ENCODE measurements at places on chromosomes 1 and 21.
A peak's percentile ranks its signal among the peaks of the same experiment; 100 is the strongest.

DNA sequence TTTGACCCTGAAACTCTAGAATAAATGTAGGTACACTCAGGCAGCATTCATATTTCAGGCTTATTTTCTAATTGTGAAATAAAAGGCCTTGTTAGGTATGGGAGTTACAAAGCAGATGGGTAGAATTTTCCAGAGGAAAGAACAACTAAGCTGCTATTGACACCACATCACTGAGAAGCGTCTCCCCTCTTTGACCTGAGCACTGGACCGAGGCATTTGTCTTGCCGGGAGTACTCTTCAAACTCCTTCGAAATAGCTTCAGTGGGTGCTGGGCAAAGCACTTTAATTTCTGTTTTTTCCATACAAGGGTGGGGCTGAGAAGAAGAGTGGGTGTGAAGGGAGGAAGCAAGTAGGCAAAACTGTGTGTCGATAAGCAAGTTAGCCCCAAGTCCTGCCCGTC, 36.4 kb downstream of the ABCA4 start:
- DNase-seq, result no peak

- no peak for DNase-seq
These were observed 110.0 kb upstream of the VANGL1 start for GRCh38 chr1:115531631-115532264.

DNA sequence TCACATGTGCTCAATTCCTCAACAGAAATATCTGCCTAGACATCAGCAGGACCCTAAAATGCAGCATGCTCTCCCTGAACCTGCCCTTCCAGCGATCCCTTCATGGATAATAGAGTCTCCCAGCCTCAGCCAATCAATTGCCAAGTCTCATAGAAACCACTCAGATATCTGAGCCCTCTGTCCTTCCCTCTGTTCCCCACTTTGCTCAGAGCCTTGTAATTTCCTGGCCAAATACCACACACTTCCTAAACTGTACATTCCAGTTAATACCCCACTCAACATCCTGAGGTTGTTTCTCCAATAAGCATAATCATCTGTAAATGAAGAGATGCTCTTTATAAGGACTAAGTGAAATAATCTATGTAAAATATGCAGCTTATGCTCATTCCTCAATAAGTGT, 59.3 kb upstream of the PTGFRN start:
- no peak for DNase-seq

DNA sequence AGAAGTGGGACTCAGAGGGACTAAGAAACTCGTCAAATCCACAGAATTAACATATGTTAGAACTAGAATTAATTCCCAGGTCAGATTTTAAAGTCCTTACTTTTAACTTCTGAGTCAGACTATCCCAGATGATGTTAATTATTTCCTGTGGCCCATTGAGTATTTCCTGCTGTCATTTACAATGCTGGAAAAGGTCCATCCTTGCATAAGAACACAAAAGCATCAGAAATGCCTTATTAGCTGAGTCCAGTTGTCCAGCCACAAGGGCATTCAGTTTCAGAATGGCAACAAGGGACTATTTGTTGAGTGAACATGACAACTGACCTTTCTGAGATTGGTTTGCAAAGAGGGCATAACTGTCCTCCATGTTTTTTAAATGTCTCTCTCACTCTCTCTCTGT, 16.5 kb upstream of the HIVEP3 start:
- DNase-seq, result no peak

DNA sequence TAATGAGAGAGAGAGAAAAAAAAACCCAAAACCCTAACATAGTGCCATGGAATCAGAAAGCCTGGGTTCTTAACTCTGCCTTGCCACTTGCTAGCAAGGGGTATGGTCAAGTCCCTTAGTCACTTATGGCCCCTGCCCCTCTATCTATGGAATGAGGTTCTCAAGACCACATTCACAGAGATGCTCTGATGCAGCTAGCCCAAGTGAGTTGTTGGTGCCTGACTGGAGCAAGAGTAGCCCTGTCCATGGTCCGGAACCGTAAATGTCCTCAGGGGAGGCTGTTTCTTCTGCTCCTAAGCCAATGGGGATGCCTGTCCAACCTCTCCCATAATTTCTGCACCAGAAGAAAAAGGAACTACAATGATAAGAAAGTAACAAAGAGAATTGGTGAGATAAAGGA, 56.8 kb downstream of the CSMD2 start:
- no peak for DNase-seq

DNA sequence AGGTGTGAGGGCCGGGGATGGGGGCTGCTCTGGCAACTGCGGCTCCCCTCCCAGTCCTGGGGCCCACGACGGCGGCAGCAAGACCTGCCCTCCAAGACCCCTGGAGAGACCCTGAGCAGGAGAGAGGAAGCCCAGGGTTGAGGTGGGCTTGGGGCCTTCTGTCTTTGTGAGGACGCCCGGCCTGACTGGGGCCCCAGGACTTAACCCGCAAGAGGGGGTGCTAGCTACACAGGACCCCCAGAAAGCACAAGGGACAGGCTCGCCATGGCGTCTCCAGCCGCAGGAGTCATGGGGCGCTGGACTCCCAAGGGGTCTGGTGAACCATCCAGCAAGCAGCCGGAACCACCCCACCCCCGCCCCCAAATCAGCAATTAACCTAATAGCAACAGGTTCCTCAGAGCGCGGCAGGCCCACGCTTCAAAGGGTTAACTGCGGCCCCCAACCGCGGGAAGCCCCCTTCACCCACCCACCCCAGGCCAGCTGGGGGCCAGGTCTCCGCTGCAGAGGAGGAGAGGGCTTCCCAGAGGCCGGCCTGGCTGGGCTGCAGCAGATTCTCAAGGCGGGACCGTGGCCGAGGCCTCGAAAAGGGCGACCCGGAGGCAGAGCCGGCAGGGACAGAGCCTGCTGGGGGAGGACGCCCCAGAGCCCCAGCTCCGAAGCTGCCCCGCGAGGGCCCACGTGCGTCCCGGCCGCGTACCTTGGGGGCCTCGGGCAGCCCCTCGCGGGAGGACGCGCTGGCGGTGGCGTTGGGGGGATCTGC, 525 bp downstream of the C1QTNF12 start:
- no peak for DNase-seq

GRCh38 chr1:170175041-170175440, 29.3 kb downstream of the NTMT2 start:
- DNase-seq, result no peak

DNA sequence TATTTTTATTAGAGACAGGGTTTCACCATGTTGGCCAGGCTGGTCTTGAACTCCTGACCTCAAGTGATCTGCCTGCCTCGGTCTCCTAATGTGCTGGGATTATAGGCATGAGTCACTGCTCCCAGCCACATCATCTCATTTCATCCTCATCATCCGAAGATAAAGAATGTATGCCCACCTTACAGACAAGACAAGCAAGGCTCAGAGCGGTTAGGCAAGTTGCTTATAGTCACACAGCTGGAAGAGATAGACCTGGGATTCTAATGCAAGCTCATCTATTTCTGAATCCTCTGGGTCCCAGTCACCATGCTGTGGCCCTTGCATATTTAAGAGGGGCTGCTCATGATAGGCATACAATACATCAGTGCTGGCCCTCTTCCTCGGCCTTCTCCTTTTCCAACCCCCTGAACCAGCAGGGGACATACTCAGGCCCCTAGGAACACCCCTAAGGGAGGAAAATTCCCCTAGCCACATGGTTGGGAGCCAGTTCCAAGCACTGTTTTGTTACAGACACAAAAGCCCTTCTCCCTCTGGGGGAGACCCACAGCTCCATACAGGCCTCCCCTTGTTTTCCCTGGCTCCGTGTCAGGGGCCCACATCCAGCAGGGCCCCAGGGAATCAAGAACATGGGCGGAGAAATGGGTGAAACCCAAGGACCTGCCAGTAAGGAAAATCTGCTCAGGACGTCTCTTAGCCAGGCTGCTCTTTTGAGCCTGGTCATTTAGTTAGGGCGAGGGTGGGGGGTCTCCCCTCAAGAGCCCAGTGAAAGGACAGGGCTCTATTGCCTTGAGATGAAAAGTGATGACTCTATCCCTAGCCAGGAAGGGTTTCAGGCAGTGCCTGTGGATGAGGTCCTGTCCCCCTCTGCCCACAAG, 6.9 kb downstream of the CSRP1 start:
- DNase-seq, result no peak

GRCh38 chr1:56584910-56585528, 5.7 kb upstream of the PLPP3 start:
- DNase-seq, result no peak

GRCh38 chr1:108785264-108785663, 38.8 kb downstream of the STXBP3 start:
- DNase-seq, result no peak

DNA sequence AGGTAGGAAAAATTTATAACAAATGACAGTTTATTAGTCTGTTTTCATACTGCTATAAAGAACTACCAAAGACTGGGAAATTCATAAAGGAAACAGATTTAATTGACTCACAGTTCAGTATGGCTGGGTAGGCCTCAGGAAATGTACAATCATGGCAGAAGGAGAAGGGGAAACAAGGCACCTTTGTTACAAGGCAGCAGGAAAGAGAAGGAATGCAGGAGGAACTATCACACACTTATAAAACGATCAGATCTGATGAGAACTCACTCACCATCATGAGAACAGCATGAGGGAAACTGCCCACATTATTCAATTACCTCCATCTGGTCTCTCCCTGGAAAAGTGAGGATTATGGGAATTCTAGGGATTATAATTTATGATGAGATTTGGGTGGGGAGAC, 61.3 kb downstream of the ASB17 start:
- no peak for DNase-seq

DNA sequence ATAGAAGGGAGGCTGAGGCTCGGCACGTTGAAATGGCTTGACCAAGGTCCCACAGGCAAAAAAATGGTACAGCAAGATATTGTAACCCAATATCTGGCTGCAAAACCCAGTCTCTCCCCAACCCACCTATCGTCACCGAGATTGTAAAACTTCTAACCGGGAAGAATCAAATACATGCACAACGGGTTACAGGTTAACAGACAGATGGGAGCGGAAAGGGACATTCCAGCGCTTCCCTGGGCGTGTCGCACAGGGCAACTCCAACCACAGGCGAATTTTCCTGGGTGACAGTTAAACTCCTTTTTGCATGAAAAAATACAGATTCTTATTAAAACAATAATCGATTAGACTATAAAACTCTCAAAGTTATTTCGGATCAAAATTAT, 31.8 kb upstream of the JUN start:
- peak; percentile 53 for DNase-seq

DNA sequence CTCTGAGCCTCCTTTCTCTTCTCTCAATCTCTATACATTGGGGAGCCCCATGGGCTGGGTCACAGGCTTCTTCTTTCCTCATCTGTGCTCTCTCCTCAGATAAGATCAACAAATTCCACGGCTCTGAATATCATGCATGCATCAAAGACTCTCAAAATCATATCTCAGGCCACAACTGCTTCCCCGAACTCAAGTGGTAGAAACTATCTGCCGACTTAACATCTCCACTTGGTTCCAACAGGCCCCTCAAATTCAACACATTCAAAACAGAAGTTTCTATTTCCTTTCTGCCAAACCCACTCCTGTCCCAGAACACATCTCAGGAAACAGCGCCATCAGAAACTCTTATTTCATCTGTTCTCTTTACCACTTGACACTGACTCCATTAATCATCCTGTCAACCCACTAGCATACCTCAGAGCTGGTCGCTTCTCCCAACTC, 16.7 kb downstream of the DDX59 start:
- DNase-seq, result no peak

DNA sequence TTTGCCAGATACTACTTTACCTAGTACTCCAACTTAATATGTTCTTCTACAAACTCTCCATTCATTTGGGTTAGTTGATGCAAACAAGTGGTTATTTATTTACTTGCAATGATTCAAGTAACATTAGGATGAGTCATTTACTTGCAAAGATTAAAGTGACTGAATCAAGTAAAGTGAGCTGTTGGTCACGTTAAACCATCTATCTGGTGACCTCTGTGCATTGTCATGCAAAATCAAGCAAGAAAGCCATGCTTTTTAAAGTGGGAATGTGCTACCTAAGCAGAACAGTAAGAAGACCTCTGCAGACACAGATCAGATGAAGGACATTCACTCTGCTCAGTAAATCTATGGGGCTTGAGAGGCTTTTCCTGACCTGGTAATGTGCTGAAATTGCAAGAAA, 254.7 kb downstream of the LRRIQ3 start:
- DNase-seq, result peak; percentile 44

- no peak for DNase-seq
These were observed 32.3 kb downstream of the CD58 start for GRCh38 chr1:116538544-116538943.

GRCh38 chr1:95903060-95903459, 669.0 kb downstream of the RWDD3 start:
- DNase-seq, result no peak

DNA sequence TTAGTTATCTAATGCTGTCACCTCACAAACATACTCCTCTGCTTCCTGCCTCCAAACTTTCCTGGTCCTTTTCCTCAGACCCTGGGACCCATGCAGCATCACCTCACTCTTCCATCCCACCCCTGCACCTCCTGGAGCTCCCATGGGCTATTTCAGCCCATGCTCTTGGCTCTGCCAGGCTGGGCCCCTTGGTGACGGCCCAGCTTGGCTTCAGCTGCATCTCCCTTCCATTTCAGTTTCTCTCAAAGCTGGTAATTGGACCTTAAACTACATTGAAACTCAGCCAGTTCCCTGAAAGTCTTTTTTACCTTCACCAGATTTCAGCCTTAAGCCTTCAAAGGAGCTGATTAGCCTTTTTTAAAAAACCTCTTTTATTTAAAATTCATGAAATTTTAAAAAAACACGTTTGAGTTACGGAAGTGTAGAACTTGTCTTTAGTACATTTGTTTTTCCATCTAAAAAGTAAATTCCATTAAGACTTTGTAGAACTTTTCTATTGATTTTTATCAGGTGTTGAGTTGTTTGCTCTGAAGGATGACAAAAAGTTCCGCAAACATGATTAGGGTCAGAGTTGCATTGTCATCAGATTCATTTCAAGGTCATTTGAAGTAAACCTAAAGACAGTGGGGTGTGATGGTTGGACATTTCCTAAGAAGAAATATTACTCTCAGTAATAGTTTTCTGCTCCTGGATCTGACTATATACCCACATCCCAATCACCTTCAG, 33.5 kb downstream of the AGT start:
- no peak for DNase-seq
